K562 (cell line): ENCODE measurements at places on chromosomes 5 and 9.

GRCh38 chr9:111298111-111298510 is 31.9 kb downstream of the OR2K2 start:
- no peak for DNase-seq

DNA sequence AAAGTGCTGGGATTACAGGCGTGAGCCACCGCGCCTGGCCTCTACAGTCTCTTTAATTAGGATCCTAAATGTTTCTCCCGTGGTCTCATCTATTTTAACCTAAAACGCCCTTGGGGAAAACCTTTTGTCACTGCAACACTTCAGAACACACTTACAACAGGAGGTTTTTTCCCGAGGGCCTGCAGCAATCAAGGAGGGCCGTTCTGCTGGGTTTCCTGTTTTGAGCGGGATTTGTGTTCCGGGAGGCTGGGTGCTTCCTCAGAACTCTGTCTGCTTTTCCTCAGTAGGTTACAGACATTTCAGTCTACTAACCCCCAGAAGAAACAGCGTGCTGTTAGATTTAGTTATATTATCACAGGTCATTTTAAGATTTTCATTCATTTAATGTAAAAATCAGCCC is 65.4 kb upstream of the IRX4 start:
- no peak for DNase-seq

DNA sequence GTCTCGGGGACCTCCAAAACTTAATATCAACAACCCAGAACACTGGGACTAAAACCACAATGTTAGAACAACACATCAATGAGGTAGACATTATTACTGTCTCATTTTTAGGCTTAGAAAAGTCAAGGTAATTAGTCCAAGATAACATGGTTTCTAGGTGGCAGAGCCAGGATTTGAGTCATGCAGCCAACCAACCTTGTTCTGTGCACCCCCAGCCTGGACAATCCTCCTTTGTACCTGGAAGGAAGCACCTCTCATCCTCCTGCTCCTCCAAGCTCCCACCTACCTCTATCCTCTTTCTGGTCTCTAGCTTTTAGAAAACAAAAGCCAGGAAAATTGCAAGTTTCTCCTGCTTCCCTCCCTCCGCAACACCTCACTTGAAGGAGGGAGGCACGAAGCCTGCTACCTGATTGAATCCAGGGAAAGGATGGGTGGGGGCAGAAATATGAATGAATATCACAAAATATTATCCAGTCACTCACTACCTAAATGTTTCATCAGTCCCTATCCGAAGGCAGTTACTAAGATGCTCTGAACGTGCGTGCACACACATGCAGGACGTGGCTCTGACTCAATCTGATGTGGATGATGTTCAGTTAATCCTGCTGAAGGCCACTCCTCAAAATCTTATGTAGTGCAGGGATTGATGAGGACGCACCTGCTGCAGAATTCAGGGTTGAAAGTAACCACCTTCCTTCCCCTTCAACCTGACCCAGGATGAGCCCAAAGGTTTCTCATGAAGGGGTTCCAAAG is 26.3 kb upstream of the TTC1 start:
- no peak for DNase-seq

DNA sequence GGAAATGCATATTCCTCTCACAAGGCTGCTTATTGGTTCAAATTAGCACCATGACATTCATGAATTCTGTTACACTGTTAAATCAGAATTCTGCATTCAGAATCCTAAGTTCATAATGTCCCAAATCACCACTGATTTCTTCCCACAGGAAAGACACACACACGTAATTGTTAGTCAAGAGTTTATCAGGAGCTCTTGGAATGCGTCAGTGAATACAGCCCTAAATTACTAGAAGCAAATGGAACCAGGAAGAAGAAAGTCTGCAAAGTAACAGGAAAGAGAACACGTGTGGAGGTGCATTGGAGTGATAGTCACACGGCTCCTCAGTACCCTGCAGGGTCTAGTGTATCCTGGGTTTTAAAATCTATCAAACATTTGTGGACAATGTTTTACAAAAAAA is 110.2 kb downstream of the ANXA2R start:
- no peak for DNase-seq

DNA sequence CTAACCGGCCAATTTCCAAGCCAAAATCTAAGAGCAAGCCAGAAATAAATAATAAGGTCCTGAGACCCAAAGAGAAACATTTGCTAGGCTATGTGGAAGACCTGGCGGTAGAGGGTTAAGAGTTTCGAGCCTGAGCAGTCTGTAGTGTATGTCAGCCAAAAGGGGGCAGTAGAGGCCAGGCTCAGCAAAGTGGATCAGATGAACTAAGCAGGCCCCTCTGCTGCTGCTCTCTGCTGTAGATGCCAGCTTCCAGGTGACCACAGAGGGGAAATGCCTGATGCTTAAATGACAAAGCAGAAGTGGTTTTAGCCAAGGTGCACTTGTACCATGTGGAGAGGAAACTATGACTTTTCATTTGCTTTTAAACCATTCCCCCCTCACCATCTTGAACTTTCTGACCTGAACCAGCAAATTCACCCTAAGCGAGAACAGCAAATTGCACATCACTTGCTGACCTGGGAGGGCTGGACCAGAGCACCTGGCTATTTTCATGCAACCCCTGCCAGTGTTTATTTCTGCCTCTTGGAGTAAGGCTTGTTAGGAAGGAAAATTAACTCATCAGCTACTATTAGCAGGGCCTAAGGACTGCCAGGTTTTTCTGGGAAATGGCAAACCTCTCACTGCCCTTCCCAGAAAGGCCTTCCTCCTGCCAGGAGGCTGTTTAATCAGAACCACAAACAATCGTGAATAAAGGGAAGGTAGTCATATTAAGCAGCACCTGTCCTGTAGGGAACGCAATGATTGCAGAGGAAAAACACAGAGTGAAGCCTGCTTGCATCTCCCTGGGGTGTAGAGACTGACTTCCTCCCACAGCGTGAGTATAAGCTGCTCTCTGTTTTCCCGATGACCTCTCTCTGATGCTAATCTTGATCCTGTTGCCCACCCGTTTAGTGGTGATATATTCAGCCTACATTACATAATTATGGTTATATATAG is 818.2 kb downstream of the TLR4 start:
- DNase-seq, result peak; percentile 10
